ENCODE measurements at places on chromosomes 12 and 14. TPM values are rescaled to one million over a fixed set of nuclear protein-coding genes. Genes with fewer than 3 reads are reported as not detected.

Gene WIF1
- not detected for total RNA-seq

GRCh38 chr12:117040496-117040895 lies 58.7 kb downstream of the TESC start:
- DNase-seq = no peak

DNA sequence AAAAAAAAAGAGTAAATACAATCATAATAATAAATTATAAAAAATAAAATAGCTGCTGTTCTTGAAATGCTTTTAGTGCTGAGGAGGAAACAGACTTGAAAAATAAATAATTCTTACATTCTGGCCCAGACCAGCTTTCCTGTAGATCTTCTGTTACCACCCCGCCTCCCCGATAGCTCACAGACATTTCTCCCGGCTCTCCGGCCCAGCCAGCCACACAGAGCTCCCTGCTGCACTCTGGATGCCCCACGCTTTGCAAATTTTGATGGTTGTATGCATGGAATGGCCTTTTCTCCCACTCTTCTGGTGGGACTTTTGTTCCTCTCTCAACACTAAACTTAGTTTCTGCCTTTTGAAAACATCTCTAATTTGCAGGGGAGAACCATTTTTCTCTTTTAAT lies 249.3 kb downstream of the ATP23 start:
- no peak for DNase-seq

DNA sequence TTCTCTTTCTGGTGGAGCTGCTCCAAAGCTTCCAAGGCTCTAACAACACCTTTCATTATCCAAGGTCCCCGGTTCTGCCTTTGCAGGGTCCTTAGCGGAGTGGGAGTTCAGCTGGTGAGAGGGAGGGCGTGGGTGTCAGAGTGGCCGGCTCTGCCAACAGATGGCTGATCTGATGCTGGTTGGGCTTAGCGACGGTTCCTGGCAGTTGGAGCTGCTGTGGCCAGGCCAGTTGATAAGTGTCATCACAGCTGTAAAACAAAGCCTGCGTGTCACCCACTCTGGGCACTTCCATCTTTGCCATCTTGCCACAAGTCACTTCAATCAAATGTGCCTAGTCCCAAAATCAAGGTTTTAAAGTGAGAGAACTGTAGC lies 36.3 kb downstream of the RIN3 start:
- no peak for DNase-seq

DNA sequence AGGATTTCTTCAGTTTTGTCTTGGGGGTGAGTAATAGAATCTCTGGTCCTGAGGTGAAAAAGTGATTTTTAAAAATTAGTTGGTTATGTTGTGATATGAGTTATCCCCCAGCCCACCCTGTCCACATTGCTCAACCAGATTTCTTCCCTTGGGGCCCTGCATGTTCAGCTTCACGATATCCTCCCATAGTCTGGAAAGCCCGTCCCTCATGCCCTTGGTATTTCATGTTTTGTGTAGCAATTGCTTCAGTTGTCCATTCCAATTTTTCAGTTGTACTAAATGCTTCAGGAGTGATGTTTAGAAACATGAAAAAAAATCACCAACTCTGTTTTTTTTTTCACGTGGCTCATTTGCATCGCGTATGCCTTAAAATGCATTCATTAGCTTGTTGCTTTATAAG lies 17.5 kb upstream of the BICD1 start:
- DNase-seq = no peak

GRCh38 chr14:70999117-70999516 lies 91.9 kb downstream of the PCNX1 start:
- DNase-seq = no peak

DNA sequence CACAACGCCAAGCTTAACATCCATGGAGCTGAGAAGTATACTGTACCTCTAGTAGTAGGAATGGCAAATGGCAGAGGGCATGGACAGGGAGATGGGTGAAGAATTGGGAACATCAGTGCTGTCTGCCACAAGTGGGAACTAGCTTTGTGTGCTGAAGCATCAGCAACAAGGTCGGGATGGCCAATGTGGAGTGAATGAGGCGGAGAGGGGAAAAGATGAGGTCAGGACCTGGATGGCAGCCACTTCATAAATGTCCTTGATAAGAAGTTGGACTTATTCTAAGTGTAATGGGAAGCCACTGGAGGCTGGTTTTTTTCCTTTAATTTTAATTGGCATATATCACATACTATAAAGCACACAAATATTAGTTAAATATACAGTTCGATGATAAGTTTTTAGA lies 21.9 kb upstream of the CLMN start:
- no peak for DNase-seq

DNA sequence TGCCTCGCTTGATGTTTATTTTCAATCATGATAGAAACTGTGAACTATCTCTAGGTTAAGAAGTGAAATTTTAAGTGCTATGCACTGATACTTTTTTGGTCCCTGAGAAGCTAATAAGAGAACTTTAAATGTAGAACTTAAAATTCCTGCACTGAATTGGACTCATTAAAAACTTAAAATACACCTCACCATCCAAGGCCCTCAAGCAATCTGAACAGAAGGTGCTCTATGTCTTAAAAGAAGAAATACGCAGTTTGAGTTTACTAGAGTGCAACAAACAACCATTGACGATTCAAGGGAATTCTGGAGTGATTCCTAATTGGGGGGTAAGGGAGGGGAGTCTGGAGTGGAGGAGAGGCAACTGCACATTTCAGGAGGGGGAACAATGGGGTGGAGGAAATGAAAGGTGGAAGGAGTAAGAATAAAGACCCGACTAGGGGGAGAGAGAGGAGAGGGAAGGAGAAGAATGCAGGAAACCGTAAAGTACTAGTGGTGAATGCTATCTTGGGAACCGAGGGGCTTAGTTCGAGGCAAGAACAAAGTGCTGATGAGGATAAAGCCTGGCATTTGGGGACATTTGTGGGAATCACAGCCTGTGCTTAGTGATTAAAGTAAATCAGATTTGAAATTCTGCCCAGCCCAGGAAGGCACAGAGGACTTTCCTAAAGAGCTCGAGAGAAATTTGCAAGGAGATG lies 389.7 kb downstream of the AACS start:
- DNase-seq = no peak

DNA sequence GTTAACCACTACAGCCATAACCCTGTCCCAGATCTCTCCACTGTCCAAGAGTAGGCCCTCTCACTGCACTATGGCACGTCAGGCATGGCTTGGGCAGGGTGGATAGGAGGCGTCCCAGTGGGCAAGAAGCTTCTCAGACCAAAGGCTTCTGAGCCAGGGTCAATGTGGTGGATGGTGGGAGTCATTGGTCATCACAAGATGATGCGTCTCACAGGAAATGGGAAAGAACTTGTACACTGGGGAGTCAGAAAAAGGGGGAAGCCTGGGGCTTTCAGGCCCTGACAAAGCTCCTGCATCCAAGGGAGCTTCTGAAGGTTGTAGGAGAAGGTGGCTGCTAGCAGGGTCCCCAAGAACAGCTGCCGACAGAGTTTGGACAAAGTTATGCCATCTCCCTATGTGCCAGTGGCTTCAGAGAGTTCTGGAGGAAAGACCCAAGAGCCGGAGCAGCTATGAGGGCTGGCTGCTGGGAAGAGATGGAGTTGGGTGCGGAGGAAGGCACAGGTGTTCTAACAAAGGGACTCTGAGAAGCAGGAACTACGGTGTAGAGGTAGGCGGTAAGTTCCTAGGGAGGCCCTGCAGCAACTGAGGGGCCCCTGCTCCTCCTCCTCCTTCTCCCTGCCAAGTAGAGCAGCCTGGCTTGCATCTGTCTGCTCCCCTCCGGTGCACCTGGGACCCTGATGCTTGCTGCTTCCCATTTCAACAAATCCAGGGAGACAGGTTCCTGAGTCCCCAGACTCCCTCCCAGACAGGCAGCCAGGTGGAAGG lies 81.1 kb downstream of the ARL6IP4 start:
- no peak for DNase-seq

DNA sequence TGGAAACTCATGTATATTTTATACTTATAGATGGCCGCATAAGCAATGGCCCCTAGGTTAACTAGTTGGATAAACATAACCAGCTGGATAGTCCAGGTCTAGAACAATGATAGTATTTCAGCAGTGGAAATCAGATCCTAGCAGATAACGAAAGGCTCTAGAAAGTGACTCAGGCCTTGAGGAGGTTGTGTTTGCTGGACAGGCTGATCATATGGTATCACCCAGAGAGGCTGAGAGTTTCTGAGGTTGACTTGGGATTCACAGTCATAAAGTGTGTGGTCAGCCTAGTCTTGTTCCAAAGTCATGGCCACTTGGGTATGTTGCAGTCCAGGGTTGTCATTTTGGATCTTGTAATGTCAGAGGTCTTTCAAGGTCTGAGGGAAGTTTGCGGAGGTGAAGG lies 16.8 kb downstream of the FLVCR2 start:
- no peak for DNase-seq

GRCh38 chr14:92460541-92460915 lies 53.1 kb upstream of the RIN3 start:
- no peak for DNase-seq

GRCh38 chr12:92496790-92497189 lies 206.0 kb upstream of the PLEKHG7 start:
- no peak for DNase-seq

- DNase-seq = no peak
Measured at GRCh38 chr12:118513611-118514010, 137.3 kb downstream of the SUDS3 start.

DNA sequence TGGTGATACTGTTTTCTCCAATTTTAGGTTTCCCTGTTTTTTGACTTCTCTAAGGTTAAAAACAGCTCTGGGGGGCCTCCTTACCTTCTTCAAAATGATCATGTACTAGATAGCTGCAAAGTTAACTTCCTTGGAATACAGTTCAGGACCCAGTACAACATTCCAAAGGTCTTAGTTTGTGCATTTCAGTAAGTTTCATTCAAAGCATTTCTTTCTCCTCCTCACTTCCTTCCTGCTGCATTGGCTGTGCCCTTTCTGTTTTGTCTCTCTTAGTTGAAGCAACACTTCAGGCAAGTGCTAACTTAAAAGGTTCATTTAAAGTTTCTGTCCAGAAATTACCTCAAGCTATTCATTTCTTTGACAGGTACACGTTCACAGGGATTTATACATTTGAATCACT lies 95.7 kb downstream of the SCN8A start:
- DNase-seq = peak; percentile 20

DNA sequence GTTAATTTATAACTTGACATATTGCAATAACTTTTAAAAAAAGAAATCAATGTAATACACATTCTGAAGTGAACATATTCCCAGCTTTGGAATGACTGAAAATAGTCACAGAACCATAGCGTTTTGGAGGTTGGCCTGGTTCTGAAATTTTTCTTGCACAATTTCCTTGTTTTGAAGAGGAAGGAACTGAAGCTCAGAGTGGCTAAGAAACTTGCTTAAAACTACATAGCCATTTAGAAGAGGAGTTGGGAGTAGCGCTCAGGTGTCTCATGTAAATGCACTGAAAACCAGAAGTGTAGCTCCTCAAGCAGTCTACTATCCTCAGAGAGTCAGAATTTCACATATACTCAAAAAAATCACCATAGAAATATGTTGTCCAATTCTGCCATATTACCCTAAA lies 41.2 kb downstream of the SLC38A1 start:
- no peak for DNase-seq
